ENCODE measurements at places on chromosomes 1 and 21.

DNA sequence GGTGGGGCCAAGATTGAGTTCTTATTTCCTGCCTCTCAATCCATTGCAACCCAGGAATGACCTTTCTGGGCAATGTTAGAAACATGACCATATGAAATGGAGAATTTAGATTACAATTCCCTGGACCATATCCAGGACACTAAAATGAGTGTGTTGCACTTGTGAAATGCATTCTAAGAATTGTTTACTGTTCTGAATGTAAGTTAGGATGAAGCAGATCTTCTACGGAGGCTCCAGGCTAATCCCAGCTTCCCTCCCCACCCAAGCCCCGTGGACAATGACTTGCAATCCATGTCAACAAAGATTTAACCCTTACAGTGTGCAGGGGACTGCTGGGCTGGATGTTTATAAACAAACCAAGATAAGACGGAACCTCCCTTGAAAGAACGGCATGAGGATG, 31.7 kb upstream of the HAO2 start:
- no peak for DNase-seq

- peak; percentile 30 for DNase-seq
Measured at GRCh38 chr1:156295391-156295947, at the start of gene GLMP. Gene GLMP (minus strand): TSS chr1:156295679. CDS start chr1:156295645, 34 bp downstream.

GRCh38 chr1:179090522-179090921, 8.7 kb downstream of the TOR3A start:
- no peak for DNase-seq

- DNase-seq: no peak
Measured at GRCh38 chr1:236292425-236292824, 10.7 kb upstream of the ERO1B start.

GRCh38 chr1:29180497-29181412, 945 bp downstream of the SRSF4 start:
- no peak for DNase-seq

DNA sequence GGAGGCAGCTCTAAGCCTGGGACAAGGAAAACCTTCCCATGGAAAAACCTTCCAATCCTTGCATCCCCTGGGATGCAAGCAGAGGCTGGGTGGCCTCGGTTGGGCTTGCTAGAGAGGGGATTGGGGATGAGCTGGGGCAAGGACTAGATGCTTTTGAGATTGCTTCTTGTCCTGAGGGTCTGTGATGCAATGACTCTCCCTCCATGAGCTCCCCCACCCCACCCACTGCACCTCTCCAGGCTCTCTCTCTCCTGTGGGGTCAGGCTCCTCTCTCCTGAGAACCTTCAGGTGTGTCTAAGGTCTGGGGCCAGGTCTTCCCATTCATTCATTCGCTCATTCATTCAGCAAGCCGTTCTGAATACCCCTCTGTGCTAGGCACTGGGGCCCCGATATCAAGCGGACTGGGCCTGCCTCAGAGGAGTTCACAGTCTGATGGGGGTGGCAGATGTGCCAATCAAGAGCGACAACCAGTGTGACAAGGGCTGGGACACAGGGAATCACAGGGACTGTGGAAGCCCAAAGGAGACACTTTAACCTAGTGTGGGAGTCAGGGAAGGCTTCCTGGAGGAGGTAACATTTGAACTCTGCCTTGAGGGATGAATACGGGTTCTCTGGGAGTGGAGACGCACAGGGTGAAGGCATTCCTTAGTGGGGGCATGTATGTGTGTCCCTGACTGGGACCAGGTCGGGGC, 6.5 kb downstream of the LDLRAD1 start:
- no peak for DNase-seq

- no peak for DNase-seq
Measured at GRCh38 chr1:228554107-228554506, 66.9 kb downstream of the RNF187 start.

- no peak for DNase-seq
Measured at GRCh38 chr1:203645996-203646395, 19.4 kb downstream of the ATP2B4 start.

DNA sequence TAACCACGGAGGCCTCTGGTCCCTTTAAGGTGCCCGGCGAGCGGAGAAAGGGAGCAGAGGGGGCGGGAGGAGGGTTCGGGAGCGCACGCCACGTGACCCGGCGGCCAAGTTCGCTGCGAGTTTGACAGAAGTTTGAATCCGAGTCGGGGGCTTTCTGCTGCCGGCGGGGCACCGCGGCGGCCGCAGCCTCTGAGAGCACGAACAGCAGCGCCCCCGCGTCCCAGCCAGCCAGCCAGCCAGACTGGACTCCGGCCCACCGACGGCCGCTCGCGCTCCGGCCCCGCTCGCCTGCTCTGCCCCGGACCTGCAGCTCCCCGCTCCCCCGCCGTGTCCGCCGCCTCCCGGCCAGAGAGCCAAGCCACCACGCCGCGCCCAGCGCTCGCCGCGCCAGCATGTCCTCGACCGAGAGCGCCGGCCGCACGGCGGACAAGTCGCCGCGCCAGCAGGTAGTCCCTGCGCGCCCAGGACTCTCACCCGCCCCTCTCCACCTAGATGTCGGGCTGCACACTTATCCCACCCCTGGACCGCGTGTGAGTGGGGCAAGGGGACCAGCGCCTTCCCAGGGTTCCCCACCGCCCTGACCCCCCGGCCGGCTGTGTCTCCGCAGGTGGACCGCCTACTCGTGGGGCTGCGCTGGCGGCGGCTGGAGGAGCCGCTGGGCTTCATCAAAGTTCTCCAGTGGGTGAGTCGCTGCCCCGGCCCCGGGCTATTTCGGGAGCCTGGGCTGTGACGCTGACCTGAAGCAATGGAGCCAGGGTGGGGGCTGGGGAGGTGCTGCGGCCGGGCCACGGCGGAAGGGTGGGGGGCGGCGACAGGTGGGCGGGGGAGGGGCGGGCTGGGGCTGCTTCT, at the start of gene SYPL2:
Gene SYPL2 (plus strand): TSS at position 95 of the 849 bp plus-strand sequence. CDS start 298 bp downstream, at position 393.
- DNase-seq: no peak

GRCh38 chr1:187027253-187027652, 198.5 kb downstream of the PLA2G4A start:
- DNase-seq: no peak

GRCh38 chr1:101174722-101175121, 62.1 kb upstream of the S1PR1 start:
- no peak for DNase-seq

GRCh38 chr1:180230416-180230790, 339 bp downstream of the LHX4 start:
- DNase-seq: no peak

GRCh38 chr1:243964915-243965314, 86.2 kb upstream of the ZBTB18 start:
- DNase-seq: no peak

DNA sequence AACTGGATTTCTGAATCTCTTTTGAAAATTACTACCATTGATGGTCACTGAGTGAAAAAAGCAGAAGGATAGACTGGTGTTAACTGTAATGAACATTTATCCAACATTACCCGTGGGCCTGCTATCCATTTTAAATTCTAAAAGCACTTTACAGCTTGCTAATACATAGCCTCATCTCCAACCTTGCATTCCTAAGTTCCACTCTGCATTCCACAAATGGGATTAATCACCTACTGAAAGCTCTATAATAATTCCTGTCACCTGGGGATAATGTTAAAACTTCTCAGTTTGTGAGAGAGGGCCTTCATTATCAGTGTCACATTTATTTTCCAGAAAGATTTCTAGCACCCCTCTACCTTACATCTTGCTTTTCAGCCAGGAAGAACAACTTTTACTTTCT, 38.2 kb downstream of the PTPRC start:
- DNase-seq: no peak

DNA sequence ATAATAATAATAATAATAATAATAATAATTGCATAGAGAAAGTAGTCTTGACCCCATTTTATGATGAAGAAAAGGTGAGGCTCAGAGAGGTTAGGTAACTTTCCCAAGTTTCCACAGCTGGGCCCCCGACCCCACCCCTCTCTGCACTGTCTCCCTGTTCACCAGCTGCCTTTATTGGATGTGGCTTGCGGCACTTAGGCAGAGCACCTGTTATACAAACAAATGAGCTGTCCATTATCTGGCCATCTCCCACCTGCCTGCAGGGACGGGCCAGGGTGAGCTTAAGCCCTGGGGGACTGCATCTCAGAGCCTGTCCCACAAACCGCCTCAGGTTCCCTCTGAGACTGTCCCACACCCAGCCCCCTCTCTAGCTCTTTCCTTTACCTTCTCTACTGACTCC, 10.1 kb upstream of the EFNA1 start:
- DNase-seq: no peak

GRCh38 chr1:202193614-202194327, at the start of gene LGR6:
Gene LGR6 (plus strand): TSS chr1:202193799. CDS start chr1:202193990, 191 bp downstream.
- DNase-seq: no peak

GRCh38 chr1:47783638-47784496, 213.3 kb downstream of the TRABD2B start:
- DNase-seq: no peak

DNA sequence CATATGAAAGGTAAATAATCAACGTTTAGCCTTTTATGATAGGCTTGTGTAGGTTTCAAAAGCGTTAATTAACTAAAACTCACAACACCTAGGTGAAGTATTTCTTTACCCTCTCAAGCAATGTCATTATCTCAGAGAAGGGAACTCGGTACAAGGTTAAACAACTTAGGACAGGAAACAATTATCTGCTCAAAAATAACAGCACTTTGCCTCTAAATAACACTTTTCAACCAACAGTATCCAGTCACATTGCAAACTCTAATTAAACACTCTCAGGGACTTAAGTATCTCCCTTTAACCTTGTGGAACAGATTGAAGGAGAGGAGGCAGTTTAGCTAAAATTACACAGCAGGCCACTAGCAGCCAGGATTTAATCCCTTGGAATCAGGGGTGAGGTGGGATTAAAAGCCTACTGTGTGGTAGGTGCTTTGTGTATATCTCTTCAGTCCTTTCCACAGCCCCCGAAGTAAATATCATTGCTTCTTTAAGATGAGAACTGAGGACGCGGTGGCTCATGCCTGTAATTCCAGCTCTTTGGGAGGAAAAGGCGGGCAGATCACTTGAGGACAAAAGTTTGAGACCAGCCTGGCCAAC, 5.2 kb upstream of the AKNAD1 start:
- no peak for DNase-seq

DNA sequence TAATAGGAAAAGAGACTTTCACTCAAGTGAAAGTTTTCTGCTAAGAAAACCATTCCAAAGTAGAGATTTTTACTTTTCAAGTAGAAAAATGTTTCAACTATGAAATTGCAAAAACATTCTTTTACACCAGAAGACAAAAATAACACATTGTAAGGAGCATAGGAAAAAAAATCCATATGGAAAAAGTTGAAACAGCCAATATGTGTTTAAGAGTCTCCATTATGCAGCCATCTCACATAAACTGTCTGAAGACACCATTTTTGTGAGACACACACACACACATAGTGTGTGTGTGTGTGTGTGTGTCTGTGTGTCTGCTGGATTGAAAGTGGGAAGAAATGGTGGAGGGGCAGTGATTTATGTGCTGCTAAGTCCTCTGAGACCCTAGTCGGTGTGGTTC, 162.1 kb downstream of the HHAT start:
- DNase-seq: no peak

DNA sequence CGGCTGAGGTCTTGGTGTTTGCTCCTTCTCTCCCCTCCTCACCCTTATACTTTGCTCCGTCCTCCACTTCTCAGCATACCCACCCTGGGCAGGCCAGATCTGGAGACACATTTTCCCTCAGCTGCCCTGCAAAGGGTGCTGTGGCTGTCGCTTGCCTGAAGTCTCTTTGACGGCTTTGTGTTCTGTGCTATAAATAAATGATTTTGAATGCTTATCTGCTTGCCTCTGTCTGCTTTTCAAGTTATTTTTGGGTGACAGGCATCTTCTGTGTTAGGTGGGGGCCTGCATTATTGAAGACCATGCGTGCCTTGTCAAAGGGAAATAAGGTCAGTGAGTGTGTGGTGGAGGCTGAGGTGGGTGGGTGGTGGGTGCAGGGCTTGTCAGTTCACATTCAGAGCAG, 66.9 kb upstream of the KCND3 start:
- DNase-seq: no peak

GRCh38 chr1:101079341-101079740, 53.8 kb upstream of the DPH5 start:
- no peak for DNase-seq

- DNase-seq: no peak
Measured at GRCh38 chr1:152018537-152018936, 18.3 kb downstream of the S100A11 start.

DNA sequence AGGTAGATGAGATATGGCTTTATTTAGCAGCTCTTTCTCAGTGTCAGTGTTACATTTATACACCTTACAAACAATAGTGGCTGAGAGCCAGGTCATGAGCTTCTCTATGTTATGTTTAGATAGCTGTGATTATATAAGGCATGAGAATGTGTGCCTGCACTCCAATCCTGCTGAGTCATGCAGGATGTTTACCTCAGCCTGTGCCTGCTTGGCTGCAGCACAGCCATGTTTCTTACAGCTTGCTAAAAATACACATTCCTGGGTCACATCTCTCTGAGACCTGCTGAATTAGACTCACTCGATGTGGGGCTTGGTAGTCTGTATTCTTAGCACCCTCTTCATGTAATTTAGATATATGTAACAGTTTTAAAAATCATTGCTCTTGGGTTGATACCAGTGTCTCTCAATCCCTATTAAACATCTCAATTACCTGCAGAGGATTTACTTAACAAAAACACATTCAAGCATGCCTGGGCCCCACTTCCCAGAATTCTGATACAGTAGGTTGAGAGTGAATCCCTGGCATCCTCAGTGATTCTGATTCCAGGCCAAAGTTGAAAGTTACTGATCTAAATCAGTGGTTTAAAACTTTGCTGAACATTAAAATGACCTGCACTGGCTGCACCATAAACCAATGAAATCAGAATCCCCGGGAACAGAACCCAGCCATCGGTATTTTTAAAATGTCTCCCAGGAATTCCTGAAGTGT, 107.5 kb downstream of the GDAP2 start:
- no peak for DNase-seq

GRCh38 chr1:42777852-42778251, 6.9 kb upstream of the TMEM269 start:
- no peak for DNase-seq

- no peak for DNase-seq
Measured at GRCh38 chr1:85936057-85936456, 220.5 kb downstream of the COL24A1 start.

- no peak for DNase-seq
Measured at GRCh38 chr1:119226913-119227312, 86.5 kb upstream of the WARS2 start.

- no peak for DNase-seq
Measured at GRCh38 chr1:243543501-243543900, 287.7 kb downstream of the SDCCAG8 start.

- no peak for DNase-seq
Measured at GRCh38 chr1:154628121-154628405, 20.1 kb upstream of the ADAR start.

DNA sequence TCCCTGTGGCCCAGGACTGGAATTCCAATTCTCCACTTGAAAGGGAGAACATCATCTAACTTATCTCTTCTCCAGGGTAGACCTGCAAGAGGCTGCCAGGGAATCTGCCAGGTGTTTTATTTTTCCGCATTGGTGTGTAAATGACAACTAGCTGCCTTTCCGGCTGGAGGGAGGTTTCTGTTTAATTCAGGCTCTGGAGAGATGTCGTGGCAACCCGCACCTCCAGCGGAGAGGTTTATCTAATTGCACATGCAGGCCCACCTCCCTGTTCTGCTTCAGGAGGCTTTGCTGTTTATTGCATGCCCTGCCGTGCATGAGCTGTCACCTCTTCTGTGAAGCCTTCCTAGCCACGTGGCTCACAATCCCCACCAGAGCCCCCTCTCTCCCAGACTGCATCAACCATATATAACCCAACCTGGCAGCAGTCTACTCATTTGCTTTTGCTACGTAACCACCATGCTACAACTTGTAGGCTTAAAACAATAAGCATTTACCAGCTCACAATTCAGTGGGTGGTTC, 151.6 kb downstream of the C1orf94 start:
- no peak for DNase-seq
